ENCODE measurements at places on chromosomes 3 and 15.
A peak's percentile ranks its signal among the peaks of the same experiment; 100 is the strongest.

DNA sequence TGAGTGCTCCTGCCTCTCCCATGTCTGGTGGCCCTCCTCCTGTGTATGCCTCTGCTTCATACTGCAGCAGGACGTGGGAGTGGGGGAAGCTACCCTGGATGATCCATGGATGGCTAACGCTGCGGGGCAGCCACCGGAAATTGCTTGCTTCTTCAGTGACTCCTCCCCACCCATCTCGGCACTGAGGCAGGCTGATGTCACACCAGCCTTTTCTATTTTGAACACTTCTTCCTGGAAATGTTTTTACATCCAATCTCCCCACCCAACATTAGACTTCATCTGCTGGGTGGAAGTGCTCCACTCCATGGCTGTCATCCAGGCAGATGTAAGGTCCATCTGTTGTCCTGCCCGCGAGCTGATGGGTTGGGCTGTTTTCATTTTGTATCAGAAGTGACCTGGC, 58.9 kb upstream of the MUC13 start:
- no peak for DNase-seq

- no peak for DNase-seq
Observed at GRCh38 chr3:95044101-95044500, 981.2 kb downstream of the NSUN3 start.

- no peak for DNase-seq
Observed at GRCh38 chr15:71934446-71934845, 124.1 kb downstream of the NR2E3 start.

- DNase-seq = no peak
Observed at GRCh38 chr15:60751985-60752952, 273.3 kb upstream of the ICE2 start.

DNA sequence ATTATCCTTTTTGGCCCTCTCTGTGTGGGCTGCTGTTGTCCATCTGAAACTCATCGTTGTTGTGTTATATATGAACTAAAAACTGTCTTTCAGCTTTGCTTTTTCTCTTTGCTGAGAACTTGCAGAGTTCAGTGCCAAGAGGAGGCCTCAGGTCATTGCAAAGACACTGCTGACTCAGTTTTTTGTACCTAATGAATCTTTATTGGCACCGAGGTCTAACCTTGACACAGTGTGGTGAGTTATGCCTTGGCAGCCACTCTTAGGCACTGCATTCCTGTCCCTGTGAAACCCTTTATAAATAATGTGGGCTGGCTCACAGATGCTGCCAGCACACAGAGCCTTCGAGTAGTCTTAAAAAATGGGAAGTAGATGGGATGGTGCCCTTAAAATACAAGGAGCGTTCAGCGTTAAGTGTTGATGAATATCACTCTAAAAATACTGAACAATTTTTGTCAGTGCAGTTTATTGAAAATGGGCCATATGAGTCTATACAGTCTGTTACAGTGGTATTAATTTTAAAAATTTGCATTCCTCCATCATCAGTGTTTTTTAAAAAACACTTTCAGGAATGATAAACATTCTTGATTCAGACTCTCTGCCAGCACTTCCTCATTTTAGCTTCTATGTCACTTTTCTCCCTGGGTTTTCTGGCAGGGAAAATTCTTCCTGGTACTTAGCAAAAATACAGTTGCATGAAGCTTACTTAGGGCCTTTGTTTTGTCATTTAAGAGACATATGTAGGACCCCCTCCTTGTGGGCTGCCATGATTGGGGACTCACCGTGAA, 234.1 kb downstream of the CACNA2D3 start:
- DNase-seq = no peak

- peak; percentile 10 for DNase-seq
Observed at GRCh38 chr3:57227930-57228751, 612 bp downstream of the APPL1 start.

GRCh38 chr3:145197051-145197820, 963.7 kb downstream of the PLOD2 start:
- DNase-seq = no peak

GRCh38 chr3:135161425-135161824, 366.4 kb downstream of the EPHB1 start:
- DNase-seq = no peak

- DNase-seq = peak; percentile 84
Observed at GRCh38 chr3:180989291-180990163, at the start of gene DNAJC19. Gene DNAJC19 (minus strand): TSS chr3:180989736. CDS start chr3:180989602, 134 bp downstream.

GRCh38 chr15:81914734-81915256, 131.0 kb downstream of the MEX3B start:
- DNase-seq = no peak

GRCh38 chr3:58422756-58423325, 10.8 kb downstream of the PDHB start:
- no peak for DNase-seq

DNA sequence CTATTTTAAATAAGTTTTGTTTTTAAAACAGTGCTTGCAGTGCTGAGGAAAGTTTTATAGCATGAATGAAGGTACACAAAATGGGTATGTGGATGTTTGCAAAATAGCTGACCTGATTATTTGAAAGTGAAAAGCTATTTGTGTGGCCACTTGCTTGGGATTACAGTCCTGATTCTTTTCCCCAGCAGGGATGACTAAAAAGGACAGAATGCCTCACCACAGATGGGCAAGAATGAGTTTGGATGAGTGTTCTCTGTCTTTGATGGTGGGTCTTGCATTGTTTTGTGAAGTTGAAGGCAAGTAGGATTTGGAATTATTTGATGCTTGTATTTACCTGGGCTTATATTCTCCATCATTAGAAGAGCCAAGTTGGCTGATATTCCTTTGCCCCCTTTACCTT, 48.8 kb upstream of the MEIS2 start:
- no peak for DNase-seq

- no peak for DNase-seq
Observed at GRCh38 chr3:186172353-186172752, 63.5 kb upstream of the ETV5 start.

GRCh38 chr3:52454938-52455282, 494 bp upstream of the NISCH start:
- DNase-seq = no peak

- DNase-seq = no peak
Observed at GRCh38 chr3:16067837-16068471, 106.5 kb upstream of the GALNT15 start.

- DNase-seq = no peak
Observed at GRCh38 chr3:16482770-16483531, 30.5 kb downstream of the RFTN1 start.

DNA sequence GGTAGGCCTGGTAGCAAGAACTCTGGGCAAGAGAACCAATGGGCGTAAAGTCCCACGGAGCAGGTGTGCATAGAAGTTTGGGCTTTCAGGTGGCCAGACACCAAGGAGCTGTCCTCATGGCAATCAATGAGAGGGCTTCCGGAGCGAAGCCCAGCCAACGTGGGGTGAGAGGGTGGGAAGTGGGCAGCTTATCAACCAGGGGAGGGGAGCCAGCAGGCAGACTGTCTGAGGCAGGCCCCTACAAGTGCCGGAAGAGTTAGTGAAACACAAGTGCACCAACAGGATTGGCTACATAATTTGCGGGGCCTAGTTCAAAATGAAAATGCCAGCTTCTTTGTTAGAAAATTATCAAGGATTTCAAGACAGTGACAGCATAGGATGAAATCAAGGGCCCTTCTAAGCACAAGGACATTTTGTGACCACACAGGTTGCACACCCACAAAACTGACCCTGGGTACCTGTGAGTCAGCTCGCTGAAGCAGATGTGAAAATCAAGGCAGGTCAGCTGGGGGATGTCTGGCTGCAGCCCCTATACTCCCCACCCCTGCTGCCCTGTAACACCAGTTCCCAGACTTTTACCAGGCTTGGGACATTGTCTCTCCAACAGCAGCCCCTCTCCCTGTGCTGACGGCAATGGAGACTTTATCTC, 102.1 kb upstream of the ETV5 start:
- DNase-seq = no peak

- DNase-seq = no peak
Observed at GRCh38 chr15:59541750-59542149, 69.8 kb upstream of the GCNT3 start.

DNA sequence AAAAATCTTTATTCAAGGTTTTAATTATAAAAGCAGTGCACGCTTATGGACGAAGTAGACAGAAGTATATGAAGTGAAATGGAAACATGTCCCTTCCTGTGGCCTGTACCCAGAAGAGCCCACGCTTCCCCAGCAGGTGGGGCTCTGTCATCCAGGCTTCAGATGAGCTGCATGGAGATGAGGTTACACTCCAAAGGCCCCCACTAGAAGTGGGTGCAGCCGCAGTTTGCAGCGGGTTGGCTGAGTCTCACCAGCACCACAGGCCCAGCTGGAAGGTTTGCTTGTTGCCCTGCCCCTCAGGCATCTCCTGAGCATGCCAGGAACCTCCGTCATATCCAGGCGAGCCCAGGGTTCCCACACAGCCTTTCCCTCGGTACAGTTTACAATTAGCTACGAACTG, 33.1 kb downstream of the PRR20G start:
- no peak for DNase-seq

- no peak for DNase-seq
Observed at GRCh38 chr15:33864360-33865075, 103.8 kb upstream of the CHRM5 start.

GRCh38 chr15:31457161-31457560, 130.5 kb downstream of the KLF13 start:
- no peak for DNase-seq

DNA sequence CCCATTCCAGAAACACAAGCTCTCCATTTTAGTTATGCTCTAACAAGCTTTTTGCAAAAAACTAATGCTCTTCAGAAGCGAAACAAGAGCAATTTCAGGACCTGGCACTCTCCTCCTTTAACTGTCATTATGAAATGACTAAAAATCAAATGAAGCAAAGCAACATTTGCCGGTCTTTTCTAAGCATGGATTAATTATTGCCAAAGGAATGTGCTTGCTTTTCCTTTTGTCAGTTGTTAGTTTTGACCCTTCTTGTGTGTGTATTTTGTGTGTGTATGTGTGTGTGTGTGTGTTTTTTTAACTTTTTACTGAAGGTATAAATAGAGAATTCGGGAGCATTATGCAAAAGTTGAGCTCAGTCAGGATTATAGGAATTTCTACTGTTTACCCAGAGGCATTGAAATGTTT, 509.1 kb downstream of the TUSC7 start:
- no peak for DNase-seq

- no peak for DNase-seq
Observed at GRCh38 chr3:24047513-24047912, 102.4 kb downstream of the NR1D2 start.

DNA sequence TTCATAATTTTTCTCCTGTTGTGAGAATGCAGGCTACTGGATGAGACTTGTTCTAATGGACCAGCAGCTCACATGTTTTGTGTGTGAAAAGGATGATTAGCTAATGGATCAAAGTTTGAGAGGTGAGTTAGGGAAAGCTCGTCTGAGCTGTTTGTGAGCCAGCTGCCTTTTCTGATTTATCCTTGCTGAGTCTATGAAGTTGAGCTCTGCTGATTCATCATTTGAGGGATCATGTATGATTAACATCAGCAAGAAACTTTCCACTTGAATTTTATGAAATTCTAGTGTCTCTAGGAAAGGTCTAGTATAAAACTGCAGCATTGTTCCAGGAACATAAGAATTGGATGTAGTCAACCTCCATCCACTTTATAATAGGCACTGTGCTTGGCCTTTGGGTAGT, 698.7 kb downstream of the NTRK3 start:
- DNase-seq = no peak

DNA sequence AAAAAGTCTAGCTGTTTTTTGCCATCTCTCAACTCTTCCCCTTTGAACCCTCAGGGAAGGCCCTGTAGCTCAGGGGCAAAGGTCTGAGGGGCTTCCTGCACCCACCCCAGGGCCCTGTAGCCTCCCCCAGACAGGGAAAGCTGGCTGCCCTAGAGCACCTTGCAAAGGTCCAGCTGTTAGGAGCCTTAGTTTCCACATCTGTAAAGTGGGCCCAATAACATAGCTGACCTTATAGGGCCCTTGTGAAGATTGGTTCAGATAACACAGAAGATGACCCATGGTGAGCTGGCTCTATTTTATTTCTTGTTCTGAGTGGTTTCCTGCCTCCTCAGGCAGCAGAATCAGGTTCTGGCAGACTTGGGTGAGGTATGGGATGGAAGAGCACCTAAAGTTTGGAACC, 55.2 kb upstream of the SMAD6 start:
- no peak for DNase-seq

DNA sequence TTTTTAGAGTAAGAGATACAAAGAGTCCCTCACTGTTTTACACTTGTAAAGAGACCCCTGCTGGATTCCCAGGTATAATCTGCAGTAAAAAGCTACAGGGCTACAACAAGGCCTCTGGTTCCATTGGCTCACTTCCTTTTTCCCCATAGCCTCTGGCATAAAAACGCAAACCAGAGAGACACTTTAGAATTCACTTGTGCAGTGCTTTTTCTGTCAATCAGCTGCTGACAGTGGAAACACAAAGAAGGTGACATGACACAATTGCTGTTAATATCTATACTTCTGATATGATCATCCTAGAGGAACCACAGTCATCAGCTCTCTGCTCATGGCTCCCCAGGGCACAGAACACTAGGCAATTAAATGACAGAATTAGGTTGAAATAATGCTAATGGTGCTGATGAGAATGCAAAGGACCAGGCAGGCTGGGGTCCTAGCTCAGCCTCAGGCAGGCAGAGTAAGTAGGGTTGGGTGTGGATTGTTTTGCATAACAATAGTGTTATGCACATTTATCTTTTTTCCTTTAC, 667.9 kb upstream of the CFAP20DC start:
- DNase-seq = no peak

DNA sequence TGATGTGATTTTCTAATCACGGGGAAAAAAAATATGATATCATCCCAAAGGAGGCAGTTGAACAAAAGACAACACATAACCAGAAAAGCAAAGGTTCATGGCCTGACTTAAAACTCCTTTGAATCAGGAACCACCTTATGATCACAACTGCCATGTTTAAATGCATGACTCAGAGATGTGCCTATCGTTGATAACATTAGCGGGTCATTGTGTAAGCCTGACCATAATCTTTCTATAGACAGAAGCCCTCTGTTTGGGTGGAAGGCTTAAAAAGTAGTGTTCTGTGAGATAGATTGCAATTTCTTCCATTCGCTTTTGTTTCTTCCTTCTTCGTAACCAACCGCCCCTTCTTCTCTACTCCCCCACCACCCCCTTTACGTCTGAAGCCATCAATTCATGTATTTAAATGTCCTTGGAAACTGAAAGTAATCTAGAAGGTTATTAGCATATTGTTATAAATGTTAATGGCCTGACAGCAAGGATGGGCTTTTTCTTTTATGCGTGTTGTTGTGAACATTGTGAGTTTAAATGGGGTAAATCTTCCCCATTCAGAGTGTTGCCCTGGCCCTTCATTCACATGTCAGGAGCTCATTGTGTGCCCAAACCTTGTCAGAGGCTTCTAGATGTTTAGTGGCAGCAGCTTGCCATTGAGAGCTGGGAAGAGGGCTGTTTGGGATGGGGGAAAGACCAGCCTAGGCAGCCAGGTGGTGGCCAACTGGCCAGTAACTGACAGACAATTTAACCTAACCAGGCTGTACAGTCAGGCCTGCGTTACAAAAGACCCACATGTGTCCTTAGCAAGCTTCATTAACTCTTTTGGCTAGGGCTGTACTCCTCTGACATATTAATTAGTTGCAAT, 64.5 kb downstream of the EPHA3 start:
- DNase-seq = no peak

DNA sequence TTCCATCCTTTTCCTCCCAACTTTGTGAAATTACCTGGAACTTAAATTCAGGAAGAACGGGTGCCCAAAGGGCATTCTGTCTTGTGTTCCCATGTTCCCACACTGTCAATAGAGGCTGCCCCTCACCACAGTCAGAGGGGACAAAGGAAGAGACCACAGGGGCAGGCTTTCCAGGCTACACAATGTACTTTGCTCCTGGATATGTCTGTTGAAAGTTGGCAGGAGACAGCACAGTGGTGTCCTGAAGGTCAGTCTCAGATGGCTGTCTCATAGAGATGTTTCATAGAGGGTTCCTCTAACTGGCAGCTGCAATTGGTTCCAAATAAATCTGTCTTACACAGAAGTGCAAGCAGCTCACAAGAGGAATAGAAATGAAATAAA, 107.8 kb upstream of the TGFBR2 start:
- no peak for DNase-seq

Data from stimulated activated CD4-positive, alpha-beta T cell treated with anti-CD3 and anti-CD28 coated beads, Interleukin-2, amount 100 ng/mL, for 4 hours (primary cell).